ENCODE measurements at places on chromosomes 2 and 18.

- peak; percentile 32 for DNase-seq
Observed at GRCh38 chr2:185567940-185568339, 170.7 kb upstream of the FSIP2 start.

DNA sequence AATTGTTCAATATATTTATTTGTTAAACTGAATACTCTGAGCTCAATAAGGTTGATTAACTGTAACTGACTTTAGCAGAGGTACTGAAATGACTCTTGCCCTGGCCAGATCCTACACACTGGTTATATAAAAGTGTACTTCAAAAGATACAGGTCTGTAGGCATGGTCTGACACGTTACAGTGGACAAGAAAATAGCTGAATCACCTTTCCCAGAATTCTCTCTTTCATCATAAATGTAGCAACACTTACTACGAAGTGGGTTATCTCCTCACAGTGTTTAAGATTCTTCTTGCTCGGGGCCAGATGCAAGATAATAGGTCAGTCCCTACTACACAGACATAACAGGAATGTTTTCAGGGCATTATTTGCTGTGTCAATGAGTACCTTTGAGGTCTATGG lies 107.0 kb upstream of the ZC3H15 start:
- DNase-seq, result no peak

DNA sequence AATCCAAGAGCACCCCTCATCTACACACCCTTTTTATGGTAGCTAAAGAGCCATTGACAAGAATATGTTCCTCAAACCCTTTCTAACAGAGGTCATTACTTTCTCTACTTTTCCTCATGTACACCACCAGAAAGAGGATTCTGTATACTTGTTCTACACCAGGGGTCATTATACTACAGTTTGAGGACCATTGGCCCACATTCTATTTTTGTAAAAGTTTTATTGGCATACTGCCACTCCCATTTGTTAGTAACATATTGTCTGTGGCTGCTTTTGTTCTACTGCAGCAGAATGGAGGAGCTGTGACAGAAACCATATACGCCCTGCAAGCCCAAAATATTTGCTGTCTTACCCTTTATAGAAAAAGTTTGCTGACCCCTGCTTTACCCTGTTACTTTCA lies 14.3 kb downstream of the HTR2B start:
- no peak for DNase-seq

DNA sequence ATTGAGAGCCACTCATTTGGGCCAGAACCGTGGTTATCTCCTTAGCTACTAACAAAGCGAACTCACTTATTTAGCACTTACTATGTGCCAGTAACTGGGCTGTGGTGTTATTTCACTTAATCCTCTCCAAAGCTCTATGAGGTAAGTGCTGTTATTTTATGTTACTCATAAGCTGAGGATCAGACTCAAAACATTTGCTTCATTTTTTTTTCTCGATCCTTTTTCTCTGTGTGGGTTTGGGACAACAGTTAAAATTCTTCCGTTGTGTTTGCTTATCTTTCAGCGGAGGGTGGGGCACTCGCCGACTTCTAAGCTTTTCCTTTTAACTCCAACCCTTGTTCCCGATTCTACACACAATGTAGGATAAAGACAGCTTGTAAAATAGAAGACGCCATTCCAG lies 52.8 kb downstream of the TMEM178A start:
- no peak for DNase-seq

GRCh38 chr2:227860221-227860641 lies 11.2 kb upstream of the DAW1 start:
- DNase-seq, result no peak

- no peak for DNase-seq
Observed at GRCh38 chr2:158746488-158746887, 48.6 kb upstream of the DAPL1 start.

DNA sequence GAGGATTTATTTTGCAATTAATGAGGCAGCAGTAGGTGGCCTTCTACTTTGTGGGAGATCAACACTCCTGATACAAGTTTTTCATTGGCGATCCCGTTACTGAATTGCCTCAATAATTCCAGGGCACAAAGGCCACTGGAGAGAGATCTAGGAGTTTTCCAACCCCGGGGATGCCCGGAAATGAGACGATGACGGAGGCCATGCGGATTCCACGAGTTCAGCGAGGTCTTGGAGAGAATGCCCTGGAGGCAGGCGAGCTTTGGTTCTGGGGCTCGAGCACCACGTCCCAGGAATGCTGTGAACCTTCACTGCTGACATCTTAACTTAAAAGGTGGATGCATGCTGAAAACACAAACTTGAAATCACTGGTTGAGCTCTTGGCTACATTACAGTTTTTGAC lies 74.2 kb downstream of the LDLRAD4 start:
- no peak for DNase-seq

GRCh38 chr2:129324349-129324748 lies 655.1 kb upstream of the RAB6C start:
- DNase-seq, result no peak

DNA sequence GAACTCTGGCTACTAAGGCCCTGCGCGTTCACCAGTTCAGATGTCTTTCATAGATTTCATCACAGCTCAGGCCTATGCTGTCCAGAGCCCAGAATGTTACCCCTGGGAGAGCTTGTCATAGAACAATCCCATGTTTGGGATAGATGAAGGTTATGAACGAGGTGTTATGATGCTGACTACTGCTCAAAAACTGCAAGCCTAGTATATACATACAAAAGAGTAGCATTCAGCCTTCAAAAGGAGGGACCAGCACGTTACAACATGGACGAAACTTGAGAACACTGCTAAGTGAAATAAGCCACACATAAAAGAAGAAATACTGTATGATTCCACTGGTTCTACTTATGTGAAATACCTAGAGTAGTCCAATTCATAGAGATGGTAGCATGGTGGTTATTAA lies 401.9 kb downstream of the NBAS start:
- no peak for DNase-seq

DNA sequence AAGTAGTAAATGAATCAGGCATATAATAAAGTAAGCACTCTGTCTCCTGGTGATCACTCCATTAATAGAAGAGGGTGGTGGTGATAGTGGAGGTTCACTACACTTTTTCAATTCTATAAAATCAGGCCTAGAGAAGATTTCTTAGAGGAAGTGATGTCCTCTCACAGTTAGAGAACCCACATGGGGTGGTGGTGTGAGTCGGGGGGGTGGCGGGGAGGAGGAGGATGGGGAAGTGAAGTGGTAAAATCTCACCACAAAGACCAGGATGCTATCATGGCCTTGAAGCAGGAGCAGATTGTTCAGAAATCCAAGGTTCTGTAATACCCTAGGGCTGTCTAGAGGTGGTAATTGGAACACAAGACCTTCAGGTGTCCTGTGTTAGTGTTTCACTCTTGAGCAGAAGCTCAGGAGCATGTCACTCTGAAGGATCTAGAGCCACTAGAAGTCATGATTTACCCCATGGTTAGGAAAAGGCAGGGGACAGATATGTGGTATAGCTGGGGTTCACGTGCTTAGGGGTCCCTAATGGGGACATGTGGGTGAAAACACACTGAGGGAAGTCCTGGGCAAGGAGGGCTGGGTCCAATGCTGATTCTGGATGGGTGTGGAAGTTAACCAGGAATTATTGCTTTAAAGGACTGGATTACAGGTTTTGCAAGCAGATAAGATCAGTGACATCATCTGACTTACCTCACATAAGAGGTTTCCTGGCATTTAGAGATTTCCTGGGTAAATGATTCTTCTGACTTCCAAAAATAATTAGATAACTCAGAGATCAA lies 31.0 kb downstream of the RNF125 start:
- no peak for DNase-seq

DNA sequence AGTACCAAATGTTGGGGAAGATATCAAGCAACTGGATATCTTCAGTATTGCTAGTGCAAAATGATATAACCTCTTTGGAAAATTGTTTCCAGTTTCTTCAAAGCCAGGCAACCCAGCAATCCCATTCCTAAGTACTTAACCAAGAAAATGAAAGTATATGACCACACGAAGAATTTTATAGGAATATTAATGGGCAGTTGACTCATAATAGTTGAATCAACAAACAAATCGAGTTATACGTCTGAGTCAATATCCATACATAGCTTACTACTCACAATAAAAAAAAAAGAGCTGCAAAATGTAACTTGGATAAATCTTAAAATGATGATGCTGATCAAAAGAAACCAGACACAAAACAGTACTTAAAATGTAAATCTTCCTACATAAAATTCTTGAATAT lies 810.4 kb downstream of the METTL4 start:
- DNase-seq, result no peak

GRCh38 chr2:168732100-168732499 lies 70.3 kb upstream of the NOSTRIN start:
- no peak for DNase-seq

- no peak for DNase-seq
Observed at GRCh38 chr18:46386788-46387187, 270.2 kb downstream of the LOXHD1 start.

DNA sequence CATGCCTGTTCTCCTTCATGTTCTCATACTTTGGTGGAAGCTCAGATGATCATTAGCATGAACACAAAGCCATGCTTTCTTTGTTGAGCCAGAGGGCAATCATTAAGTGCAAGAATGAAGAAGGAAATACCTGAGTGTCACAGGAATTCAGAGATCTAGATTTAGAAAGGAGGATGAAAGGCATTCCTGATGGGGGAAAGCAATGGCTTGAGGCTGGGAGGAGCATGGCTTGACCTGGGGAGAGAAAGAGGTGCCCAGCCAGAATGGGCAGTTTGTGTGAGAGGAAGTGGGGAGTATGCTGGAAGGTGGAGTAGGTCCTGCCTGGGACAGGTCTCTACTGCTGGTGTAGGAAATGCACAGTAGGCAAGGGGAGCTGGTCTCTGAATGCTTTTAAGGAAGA lies 35.1 kb downstream of the SLC4A3 start:
- no peak for DNase-seq

GRCh38 chr18:31630549-31630948 lies 38.9 kb downstream of the TTR start:
- DNase-seq, result no peak

DNA sequence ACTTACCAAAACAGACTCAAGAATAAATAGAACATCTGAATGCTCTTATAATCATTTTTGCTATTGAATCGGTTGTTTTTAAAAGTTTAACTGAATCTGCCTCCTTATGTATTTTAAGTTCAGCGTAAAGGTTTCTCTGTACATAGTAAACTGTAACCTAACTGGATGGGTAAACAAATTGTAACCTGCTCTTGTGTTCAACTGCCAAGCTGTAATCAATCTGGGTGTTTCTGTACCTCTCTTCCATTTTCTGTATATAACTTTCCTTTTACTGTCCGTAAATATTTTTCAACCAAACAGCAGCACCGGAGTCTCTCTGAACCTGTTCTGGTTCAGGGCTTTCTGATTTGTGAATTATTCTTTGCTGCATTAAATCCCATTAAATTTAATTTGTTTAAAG lies 27.6 kb upstream of the DNAH7 start:
- no peak for DNase-seq

- no peak for DNase-seq
Observed at GRCh38 chr2:232478571-232479340, 8.9 kb downstream of the ECEL1 start.

DNA sequence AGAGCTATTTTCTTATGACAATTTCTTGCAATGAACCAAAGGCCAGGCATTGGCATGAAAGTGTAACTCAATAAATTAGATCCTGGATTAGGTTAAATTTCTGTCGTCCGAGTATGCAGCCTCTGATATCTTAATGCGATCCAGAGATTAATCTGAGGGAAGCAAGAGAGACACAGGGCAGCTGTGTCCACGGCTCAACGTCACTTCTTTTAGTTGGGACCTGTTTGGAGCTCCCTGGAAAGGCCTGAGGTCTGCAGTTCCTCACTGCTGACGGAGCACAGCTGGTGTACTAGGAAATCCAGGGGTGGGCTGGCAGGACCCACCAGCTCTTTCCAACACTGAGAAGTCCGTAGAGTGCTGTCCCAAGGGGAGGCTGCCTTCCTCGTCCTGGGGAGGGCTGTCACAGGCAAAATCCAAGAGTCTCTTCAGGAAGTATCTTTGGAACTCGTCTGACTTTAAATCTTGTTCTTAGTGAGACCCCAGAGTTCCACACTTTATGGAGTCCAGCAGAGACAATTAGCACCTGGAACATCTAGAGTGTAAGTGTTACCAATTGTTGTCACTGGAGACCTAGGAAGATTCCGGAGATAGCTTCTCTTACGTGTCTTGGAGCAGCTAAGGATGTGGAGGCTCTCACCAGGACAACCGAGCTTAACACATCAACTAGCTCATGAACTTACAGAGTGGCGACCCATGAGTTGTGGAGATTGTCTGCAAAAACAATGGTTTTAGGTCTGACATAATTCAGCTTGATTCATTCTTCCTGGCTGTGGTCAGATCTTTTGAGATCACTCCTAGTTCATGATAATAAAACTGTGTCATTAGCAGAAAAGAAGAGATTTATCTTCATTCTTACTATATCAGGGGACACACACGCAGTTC lies 173.7 kb downstream of the ACKR3 start:
- no peak for DNase-seq

GRCh38 chr2:218894151-218894879 lies 13.7 kb downstream of the WNT10A start:
- no peak for DNase-seq

- DNase-seq, result no peak
Observed at GRCh38 chr2:239420082-239420481, 19.3 kb upstream of the HDAC4 start.

- DNase-seq, result no peak
Observed at GRCh38 chr2:186617148-186617547, 27.3 kb downstream of the ITGAV start.

All from NCI-H2171 treated with DMSO at 0.1 percent for 48 hours (cell line).